ENCODE measurements at places on chromosomes 12 and 14.

DNA sequence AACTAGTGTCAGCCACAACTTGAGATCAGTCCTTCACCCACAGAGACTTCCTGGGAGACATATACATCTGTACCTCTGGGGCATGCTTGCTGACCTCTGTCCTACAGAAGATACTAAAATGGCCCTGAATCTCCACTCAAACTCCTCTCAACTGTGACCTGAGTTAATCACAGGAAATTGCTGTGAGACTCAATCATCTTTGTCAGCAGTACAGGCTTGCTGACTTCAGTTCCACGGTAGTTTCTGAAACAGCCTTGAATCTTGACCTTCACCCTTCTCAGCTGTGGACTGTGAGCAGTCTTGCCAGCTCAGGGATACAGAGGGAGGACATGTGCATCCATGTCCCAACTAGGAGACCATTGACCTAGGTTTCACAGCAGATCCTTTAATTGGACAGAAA is 1.4 kb upstream of the KLRC1 start:
- DNase-seq: no peak

DNA sequence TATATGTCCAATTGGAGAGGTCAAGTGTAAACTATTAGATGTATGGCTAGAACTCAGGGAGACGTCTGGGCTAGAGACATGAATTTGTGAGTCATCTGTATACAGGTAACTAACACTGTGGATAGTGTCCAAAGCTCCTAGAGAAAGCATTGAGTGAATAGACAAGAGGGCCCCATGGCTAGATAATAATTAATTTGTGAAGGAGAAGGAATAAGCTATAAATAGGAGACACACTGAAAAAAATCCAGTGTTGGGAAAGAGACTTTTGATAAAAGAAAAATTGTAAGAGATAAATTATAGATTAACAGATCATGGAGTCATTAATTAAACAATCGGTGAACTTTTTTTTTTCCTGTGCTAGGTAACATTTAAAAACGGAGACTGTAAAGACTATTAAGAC is 326.6 kb upstream of the PRICKLE1 start:
- DNase-seq: no peak

GRCh38 chr14:68172216-68172615 is 352.6 kb downstream of the RAD51B start:
- no peak for DNase-seq

- no peak for DNase-seq
Observed at GRCh38 chr12:123919980-123920360, 52.7 kb downstream of the CCDC92 start.

GRCh38 chr14:24851406-24851805 is 198.5 kb downstream of the STXBP6 start:
- no peak for DNase-seq

GRCh38 chr14:83372271-83372670 is 1838.6 kb upstream of the SEL1L start:
- DNase-seq: no peak

Data from RWPE1 (cell line).